Fibroblast of villous mesenchyme (primary cell): ENCODE measurements at places on chromosomes 5 and 9. TPM values are rescaled to one million over a fixed set of nuclear protein-coding genes. Genes with fewer than 3 reads are reported as not detected.

DNA sequence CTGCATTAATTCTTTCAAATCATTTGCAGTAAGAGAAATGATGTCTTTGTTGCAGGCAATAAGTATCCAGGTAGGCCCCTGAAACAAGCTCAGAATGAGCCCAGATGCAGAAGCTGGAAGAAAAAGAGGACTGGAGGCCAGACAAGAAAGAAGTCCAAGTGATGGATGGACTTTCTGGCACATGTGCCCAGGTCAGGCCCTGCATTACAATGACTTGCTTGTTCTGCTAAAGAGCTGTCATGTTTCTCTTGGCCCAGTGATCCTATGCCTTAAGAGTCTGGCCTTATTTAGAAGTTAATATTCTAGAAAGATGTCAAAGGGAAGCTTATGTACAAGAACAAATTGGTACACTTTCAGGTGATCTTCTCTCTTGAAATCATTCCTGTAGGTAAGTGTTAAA lies 64.8 kb downstream of the DPYSL3 start:
- no peak for DNase-seq

PCDHGA4 gene
- 4.5 and 7.3 TPM in 2 replicates for total RNA-seq

DNA sequence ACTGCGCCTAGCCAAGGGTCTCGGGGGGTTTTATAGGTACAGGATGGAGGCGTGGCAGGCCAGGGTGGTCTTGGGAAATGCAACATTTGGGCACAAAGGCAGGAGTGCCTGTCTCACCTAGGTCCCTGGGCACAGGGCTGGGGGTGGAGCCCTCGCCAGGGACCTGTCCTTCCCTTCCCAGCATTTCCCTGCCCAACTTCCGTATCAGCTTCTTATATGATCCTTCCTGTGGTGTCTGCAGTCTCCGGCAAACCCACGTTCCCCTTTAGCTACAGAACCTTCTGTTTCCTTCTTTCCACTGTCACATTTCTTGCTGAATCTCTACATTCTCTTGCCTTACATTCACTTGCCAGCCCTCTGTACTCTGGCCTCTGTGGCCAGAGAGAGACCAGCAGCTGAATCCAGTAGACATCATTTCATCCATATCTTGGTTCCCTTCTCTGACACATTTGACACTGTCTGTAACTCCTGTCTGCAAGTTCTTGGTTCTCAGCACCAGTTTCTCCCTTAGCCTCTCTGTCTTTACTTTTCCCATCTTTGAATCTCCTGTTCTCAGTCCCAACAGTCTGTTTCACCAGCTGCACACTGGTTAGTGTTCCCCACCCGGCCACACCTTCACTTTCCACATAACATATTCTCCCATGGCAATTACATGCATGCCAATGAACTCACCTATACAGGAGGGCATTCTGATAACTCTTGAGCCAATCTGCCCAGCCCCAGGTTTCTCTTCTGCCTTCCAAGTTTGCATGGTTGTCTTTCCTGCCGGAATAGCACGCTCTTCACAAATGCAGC lies 134.7 kb upstream of the ZNF608 start:
- DNase-seq = no peak

DNA sequence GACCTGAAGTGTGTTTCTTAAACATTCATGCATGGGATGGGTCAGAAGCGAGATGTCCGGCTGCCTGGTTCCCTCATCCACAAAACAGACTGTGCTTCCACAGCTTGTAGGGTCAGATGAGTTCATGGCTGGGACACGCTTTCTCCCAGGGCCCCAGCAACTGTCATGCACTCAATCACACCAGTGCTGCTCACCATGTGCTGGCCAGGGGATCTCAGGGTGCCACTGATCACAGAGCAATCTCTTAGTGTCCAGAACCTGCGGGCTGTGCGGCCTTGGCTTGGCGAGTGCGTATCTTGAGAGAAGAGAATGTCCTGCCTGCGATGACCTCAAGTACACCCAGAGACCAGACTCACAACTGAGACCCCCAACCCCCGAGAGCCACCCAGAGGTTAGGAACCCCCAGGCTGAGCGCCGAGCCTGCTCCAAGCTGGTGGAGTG lies 26.0 kb upstream of the FCN2 start:
- DNase-seq = no peak

- DNase-seq = no peak
Measured at GRCh38 chr5:52943285-52943684, 45.9 kb upstream of the ITGA2 start.

ANGPTL2 gene
- total RNA-seq = 19.9 and 37.4 TPM in 2 replicates

DNA sequence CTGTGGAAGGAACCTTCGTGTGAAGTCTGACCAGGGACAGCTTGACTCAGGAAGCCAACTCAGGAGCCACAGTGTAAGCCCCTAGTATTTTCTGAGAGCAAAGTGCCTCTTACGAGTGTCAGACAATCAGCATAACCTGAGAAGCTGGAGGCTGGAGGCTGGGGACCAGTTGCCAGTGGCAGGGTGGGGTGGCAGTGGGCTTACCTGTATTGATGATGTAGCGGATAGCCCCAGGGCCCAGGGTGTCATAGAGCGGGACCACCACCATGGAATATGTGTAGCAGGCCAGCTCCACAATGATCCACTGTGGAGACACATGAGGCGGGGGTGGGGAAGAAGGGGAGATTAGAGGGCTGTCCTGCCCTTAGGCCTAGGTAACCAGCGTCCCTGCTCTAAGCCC lies 22.9 kb downstream of the ACSL6 start:
- DNase-seq = no peak
